ENCODE measurements at places on chromosomes 3 and 15. TPM values are rescaled to one million over a fixed set of nuclear protein-coding genes. Genes with fewer than 3 reads are reported as not detected.
A peak's percentile ranks its signal among the peaks of the same experiment; 100 is the strongest.

DNA sequence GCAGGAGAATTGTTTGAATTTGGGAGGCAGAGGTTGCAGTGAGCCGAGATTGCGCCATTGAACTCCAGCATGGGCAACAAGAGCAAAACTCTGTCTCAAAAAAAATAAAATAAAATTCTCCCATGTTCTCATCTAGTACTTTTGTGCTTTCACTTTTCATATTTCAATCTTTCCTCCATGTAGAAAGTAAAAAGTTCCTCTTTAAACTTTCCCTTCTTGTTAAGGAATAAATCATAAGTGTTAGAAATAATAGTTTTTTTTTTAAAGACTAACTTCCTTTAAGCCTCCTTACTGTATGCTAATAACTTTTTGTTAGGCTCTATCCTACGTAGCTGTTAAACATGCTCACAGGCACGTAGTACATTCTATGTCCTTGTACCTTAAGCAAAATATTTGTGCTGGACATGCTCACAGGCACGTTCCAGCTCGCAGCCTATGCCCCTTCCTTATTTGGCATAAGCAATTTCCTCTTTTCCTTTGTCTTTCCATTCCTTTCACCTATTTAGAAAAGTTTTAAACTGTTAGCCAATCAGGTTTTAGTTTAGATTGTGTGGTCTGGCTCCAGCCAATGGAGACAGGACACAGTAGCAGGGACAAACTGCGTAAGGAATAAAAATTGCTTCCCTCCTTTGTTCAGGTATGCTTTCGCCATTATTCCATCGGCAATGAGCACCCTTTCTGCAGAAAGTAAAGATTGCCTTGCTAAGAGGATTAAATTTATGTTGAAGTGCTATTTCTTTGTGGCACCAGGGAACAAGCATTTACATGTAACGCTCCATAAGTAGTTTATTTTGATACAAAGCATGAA, 38.9 kb upstream of the PIK3CB start:
- DNase-seq: peak; percentile 7

GRCh38 chr3:140761076-140761639, 83.3 kb downstream of the TRIM42 start:
- DNase-seq: no peak

DNA sequence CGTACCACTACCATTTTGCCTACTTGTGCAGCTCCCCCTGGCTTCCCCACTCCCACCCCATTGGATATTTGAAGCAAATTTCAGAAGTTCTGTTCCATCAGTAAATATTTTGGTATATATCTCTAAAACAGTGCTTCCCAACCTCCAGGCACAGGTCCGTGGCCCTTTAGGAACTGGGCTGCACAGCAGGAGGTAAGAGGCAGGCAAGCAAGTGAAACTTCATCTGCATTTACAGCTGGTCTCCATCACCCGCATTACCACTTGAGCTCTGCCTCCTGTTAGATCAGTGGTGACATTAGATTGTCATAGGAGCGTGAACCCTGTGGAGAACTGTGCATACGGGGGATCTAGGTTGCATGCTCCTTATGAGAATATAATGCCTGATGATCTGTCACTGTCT, 97.2 kb upstream of the LRRFIP2 start:
- DNase-seq: no peak

- DNase-seq: no peak
These were observed 4.8 kb downstream of the ATP8B4 start for GRCh38 chr15:50113992-50114780.

DNA sequence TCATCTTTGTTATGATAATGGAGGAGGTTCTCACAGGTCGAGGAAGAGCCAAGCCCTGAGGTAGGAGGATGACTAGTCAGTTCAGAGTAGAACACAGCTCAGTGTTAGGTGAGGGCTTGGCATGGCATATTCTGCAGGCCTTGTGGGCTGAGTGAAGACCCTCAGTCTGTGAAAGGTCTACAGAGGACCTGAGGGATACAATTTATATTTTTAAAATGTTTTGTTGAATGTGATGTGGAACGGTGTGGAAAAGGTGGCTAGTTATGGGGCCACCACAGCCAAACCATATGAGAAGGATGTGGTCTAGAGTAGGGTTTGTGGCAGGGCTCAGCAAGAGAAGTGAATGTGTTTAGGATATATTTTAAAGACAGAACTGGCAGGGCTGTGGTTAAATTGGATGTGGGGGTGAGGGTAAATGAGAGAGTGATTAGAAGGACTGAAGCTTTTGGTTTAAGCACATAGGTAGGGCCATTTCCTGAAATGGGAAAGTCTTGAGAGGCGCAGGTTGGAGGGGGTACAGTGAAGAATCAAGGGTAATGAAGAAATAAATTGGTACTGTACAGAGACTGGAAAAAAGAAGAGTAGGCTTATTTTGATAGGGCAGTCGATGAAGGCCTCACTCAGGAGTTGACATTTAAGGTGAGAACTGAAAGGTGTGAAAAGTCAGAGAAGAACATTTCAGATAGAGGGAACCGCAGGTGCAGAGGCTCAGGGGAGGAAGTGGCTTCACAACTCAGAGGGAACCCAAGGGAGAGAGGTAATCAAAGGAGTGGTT, 60.5 kb downstream of the SPTSSB start:
- no peak for DNase-seq

GRCh38 chr15:65550681-65551098, 20.4 kb downstream of the HACD3 start:
- DNase-seq: no peak

- no peak for DNase-seq
These were observed 32.7 kb downstream of the ARL14 start for GRCh38 chr3:160709477-160710182.

DNA sequence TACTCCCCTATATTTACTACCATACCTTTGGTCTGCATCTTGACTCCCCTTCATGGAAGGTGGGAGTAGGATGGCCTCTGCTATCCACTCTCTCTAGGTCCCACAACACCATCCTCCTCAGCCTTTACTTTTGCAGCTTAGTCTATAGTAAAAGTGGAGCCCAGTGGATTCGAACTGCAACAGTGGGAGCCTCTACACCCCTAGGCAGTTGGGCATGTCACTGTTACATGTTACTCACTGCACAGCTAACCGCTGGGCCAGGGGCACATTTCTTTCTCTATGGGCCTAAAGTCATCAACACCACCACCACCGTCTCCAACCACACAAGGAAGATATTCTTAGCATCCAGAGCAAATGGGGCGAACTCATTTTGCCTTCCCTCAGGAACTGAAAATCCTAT, 62.9 kb downstream of the KLF13 start:
- no peak for DNase-seq

Gene PLCH1
- total RNA-seq: not detected

- DNase-seq: no peak
These were observed 747.7 kb upstream of the CFAP20DC start for GRCh38 chr3:59797533-59797932.

DNA sequence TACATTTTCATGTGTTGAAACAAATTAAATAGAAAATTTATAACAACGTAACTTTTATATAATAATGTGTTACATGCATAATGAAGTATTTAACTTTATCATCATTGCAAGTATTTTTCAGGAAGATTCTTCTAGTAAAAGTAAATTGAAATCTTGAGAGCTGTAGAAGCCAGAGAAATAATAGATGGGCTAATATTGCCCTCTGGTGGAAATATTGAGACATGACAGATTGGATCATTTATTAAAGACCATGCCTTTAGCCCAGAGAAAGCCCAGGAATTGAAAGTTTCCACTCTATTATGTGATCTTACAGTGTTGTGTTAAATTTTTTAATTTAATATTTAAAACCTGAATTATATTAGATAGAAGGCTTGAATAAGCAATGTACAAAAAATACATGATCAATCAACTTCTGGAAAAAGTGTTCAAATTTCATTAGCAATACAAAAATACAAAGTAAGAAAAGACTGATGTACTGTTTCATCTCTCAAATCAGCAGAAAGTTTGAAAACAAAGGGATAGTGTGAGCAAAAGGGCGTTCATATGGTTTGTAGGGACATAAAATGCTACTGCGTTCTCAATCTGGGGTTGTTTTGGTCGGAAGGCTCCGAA, 52.7 kb upstream of the SPTSSB start:
- no peak for DNase-seq

- DNase-seq: peak; percentile 100
These were observed 200.5 kb downstream of the GOLGA6L6 start for GRCh38 chr15:20340931-20341661.

DNA sequence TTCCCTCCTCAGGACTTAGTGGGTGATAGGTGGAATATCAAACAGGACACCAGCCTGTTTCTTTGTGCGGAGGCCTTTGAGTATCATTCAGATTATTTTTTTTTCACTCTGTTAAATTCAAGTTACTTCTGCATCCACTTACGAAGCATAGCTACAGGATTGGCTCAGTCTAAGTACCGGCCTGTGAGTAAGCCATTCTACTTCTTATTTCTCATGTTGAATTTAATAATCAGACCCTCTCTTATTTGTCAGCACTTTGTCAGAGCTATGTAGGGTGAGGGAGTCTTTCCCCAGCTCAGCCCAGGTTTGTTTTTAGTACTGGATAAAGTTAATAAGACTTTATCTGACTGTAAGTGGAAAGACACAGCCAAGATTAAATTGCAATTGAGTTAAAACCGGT, 54.7 kb downstream of the ITPR1 start:
- no peak for DNase-seq

DNA sequence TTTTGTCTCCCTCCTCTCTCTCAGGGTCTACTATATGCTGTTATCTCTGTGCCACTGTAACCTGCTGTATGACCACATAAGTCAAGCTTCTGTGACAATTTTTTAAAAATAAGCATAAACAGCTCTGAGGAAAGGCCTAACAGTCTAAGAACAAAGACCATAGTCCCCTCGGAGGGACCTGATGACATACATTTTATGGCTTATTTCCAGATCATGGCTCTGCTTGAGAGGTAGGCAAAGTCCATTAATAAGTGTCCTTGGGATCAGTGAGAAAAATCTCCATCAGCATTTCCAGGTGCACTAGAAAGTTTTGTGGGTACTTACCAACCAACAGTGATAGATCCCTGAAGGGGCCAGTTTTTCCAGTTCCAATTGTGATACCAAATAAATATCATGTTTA, 123.8 kb downstream of the TNIK start:
- DNase-seq: no peak

DNA sequence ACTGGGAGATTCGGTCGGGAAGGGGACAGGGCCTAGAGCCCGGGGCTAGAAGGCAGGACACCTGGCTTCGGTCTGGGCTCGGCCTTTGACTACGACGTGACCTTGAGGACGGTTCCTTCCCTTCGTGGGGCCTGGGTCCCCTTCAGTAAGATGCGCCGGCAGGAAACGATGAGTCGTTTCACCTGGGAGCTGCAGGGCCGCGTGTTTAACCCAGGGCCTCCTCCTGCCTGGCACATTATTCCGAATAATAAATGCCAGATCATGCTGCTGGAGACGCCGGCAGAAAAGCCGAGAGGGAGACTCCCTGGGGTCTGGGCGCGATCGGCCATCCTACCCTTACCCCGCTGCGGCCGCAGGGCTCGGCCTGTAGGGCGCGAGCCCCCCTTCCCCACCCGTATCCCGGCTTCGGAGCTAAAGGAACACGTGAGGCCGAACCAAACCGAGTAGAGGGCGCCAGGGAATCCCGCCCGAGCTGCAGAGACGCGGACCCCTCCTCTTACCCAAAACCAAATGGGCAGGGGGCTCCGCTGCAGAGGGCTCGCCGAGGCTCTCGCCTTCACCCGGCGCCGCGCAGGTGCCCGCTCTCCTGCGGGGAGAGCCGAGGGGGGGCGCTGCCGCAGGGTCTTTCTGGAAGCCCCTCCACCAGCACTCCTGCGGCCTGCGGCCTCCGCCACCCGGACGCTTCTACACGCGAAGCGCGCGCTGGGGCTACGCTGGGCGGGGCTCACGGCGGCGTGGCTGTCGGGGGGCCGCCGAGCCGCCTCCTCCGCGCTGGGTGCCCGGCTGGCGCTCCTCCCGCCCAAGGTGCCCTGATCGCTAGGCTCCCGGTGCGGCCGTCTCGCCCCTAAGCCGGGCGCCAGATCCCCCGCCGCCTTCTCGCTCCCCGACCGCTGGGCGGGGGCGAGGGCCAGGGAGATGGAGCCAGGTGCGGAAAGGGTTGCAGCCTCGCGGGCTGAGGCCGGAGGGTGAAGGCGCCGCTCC, at the start of gene BDH1:
Gene BDH1, minus strand, starts transcription at position 688 of the 981 bp plus-strand sequence. CDS start 9,525 bp downstream, outside the sequence.
- DNase-seq: no peak

GRCh38 chr15:90762109-90762508, 45.0 kb downstream of the BLM start:
- no peak for DNase-seq

Gene PLAAT1
- total RNA-seq: 0.80 TPM

DNA sequence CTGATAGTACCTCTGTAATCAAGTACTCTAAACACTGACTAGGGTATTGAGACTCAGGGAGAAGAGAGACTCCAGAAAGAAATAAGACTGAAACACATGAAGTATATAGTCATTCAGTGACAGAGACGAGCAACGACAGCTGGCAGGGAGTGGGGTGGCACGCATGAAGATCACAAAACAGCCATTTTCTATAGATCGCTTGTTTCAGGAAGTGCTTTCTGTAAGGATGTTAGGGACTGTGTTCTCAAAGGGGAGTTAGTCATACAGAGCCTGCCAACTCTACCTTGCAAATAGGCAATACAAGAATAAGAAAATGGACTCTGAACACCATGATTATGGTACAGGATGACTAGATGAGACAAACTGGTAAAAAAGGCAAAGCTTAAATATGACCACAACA, 139.5 kb downstream of the TBL1XR1 start:
- no peak for DNase-seq

DNA sequence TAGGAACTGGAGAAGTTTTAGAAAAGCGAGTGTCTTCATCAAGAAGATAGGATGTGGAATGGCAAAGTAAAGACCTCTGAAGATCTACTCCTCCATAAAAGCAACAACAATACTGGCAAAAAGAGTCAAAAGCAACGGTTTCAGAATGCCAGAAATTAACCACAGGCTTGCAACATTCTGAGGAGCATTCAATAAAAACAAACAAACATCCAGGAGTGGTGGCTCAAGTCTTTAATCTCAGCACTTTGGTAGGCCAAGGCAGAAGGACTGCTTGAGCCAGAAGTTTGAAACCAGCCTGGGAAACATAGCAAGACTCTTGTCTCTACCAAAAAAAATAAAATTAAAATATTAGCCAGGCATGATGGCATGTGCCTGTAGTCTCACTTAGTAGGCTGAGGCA, 143.2 kb upstream of the HACD2 start:
- DNase-seq: no peak

Gene THOC7
- 43.0 TPM for total RNA-seq

Gene TGM4
- not detected for total RNA-seq

Gene RTF1
- 31.0 TPM for total RNA-seq

DNA sequence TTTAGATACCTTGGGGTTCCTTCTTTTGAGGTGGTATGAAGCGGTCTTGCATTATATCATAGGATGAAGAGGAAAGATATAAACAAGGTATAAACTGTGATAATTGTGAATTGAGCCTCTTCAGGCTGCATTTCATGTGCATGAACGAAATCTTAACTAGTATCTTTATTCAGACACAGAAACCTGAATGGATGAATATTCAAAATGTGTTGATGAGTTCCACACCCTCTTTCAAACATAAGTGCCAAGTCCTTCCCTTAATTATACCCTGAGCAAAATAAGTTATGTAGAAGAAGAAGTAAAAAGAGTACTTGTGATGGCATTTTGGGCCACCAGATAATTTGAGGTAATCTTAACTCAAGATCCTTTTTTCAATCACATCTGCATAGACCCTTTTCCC, 103.1 kb upstream of the CFAP20DC start:
- no peak for DNase-seq

- no peak for DNase-seq
These were observed 428.8 kb upstream of the TPRG1 start for GRCh38 chr3:188742755-188743550.

Gene CASR
- not detected for total RNA-seq

Gene NECTIN3
- total RNA-seq: 33.8 TPM

Gene HES1
- 36.7 TPM for total RNA-seq

Data from chondrocyte (in vitro differentiated cells).